ENCODE measurements at places on chromosomes 12 and 14.
A peak's percentile ranks its signal among the peaks of the same experiment; 100 is the strongest.

- no peak for DNase-seq
Observed at GRCh38 chr14:101058571-101058970, 155.0 kb upstream of the RTL1 start.

DNA sequence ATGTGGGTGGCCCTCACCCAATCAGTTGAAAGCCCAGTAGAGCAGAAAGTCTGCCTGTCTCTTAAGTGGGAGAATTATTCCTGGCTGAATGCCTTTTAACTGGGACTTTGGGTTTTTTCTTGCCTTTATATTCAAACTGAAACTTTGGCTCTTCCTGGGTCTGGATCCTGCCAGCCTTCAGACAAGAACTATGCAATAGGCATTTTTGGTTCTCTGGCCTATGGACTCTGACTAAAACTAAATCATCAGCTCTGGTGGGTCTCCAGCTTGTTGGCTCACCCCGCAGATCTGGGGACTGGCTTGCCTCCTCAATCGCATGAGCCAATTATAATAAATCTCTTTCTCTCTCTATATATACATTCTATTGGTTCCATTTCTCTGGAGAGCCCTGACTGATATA, 173.0 kb upstream of the IGF1 start:
- no peak for DNase-seq

- DNase-seq: no peak
Observed at GRCh38 chr14:34160619-34161018, 209.7 kb upstream of the EGLN3 start.

DNA sequence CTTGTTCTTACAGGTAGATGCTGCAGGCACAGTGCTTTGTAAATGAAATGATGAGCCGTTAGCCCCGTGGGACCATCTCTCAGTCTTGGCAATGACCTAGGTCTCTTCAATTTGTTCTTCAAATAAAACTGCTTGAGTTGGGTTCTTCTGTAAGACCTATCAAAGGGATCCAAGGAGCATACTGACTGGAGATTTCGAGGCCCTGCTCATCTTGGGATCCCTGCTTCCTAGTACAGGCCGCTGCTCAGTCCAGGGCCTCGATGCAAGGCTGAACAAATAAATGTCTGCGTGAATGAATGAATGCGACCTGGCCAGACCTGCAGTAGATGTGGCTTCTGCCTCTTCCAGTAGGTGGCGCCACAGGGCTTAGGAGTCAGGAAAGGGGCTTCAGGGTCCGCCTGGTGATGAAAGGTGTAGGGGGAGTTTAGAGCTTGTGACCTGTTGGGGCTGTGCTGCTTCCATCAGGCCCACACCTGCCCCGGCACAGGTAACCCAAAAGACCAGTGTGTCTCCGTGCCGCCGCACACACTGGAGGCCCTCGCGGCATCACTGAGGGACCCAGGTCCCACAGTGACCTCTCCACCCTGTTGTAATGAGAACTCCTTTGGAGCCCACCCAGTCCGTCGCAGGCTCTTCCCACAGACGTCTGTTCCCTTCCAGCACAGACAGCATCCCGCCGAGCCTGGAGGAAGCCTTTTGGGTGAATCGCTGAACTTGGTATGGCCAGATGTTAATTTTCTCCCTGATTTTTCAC, 4.4 kb downstream of the CACNA1C start:
- peak; percentile 84 for DNase-seq
